T-helper 9 cell (primary cell): ENCODE measurements at places on chromosomes 2 and 18.

DNA sequence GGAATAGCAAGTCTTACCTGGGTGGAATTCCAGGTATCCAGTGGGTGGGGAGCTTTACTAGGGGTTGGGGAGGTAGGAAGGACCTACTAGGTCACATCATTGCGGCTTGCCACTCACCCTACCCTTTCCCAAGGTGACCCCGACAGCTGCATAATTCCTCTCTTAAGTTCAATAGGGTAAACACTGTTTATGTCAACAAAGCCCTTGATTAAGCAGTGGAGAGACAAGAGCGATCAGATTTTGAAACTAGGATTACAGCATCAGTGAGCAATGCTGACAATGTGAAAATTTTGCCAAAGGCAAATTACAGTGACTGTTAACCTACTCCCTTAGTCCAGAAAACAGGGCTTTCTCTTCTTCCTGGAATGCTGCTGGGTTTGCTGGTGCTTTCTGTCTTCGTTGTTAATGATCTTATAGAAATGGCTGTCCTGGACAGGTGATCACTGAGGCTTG lies 14.5 kb downstream of the SLC19A3 start:
- no peak for DNase-seq

DNA sequence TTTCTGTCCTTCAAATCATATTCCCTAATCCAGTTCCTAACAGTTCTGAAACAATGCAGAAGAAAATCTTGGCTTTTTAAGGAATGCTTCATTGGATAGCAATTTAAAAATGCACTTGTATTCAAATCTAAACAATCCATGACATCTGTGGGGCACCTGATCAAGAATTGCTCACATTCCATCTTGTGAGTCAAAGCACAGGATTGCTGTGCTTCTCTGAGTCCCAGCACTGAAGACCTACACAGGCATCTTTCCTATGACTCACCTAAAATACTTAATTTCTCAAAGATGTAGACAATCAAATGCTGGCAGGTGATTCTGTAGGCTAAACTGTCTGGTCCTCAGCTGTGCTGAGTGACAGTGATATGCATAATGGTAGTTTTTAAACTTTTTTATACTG lies 10.1 kb upstream of the ATP8B1 start:
- DNase-seq = no peak

DNA sequence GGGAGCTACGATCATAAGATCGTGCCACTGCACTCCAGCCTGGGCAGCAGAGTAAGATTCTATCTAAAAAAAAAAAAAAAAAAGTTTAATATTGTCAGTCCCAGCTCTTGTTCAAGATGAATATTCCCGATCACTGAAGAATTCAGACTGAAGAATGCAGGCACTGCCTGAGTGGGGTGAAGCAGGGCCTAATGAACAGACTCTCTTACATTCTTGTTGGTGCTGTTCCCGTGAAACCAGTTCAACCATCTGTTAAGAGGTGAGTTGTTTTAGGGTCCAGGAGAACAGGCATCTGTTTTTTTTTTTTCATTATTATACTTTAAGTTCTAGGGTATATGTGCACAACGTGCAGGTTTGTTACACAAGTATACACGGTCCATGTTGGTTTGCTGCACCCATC lies 17.1 kb upstream of the CAB39 start:
- no peak for DNase-seq

- DNase-seq = peak; percentile 19
These were observed 81.5 kb upstream of the LDLRAD4 start for GRCh38 chr18:13136904-13137669.

GRCh38 chr2:148022351-148022750 lies 1.5 kb downstream of the MBD5 start:
- DNase-seq = no peak

GRCh38 chr2:144320491-144320890 lies 199.4 kb downstream of the ZEB2 start:
- DNase-seq = peak; percentile 33
